Small intestine (tissue), 16 donors: ENCODE measurements at places on chromosomes 13 and 19. TPM values are rescaled to one million over a fixed set of nuclear protein-coding genes. Genes with fewer than 3 reads are reported as not detected.

- H3K4me1 ChIP-seq, result peaks cover 13% of the 10 kb centered on the region
- H3K4me3 ChIP-seq, result peak overlapping the region; percentile 2
- no peaks in the 10 kb centered on the region for H3K36me3 ChIP-seq
- no peaks in the 10 kb centered on the region for H3K27me3 ChIP-seq
- H3K27ac ChIP-seq, result peak overlapping the region; percentile 50
Measured at GRCh38 chr13:46615888-46616531, 63.0 kb downstream of the LRCH1 start.

GRCh38 chr13:51524829-51525566, 59.3 kb upstream of the WDFY2 start:
- H3K4me1 ChIP-seq, result no peaks in the 10 kb centered on the region
- H3K36me3 ChIP-seq, result no peaks in the 10 kb centered on the region
- H3K27me3 ChIP-seq, result no peaks in the 10 kb centered on the region
- H3K4me3 ChIP-seq, result no peak overlapping the region
- H3K27ac ChIP-seq, result no peak overlapping the region

DNA sequence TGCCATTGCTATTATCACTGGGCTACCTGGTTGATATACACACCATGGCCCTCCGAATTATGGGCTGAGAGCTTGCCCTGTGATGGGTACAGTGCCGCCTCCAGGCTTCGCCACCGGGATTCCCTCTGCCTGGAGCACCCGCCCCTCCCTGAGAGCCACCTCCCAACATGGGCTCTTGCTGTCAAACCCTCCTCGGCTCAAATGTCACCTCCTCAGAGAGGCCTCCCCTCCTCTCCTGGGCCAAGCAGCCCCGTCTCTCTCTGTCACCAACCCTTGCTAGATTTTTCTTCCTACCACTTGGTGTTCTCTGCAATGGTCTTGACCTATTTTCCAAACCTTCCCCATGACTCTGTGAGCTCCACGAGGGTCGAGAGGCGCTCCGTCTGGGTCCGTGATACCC, 12.2 kb upstream of the TLE2 start:
- H3K27ac ChIP-seq, result no peak overlapping the region
- H3K4me3 ChIP-seq, result peak overlapping the region; percentile 15
- no peaks in the 10 kb centered on the region for H3K36me3 ChIP-seq
- no peak for DNase-seq
- no peaks in the 10 kb centered on the region for H3K27me3 ChIP-seq

The SSC5D gene
- 0.54 TPM for polyA plus RNA-seq

The TPGS1 gene
- 27.3 TPM for polyA plus RNA-seq

DNA sequence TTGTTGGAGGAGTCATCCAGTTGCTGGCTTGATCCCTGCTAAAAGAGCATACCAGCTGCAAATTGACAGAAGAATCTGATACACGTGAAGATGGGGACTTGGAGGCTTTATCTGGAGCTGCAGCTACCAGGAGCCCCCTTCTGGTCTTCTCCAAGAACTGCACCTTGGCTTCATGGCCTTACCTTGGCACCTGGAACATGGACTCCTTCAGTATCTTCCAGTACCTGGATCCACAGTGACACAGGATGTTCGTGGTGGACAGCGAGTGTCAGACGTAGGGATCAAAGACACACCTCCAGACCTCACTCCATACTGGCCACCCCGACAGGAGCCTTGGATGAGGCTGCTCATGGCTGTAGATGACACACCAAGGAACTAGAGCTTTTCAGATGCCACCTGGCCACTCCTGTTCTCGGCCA, 9.9 kb upstream of the ACSBG2 start:
- H3K27ac ChIP-seq, result no peak overlapping the region
- no peak overlapping the region for H3K4me3 ChIP-seq
- H3K4me1 ChIP-seq, result no peaks in the 10 kb centered on the region
- H3K36me3 ChIP-seq, result no peaks in the 10 kb centered on the region

GRCh38 chr13:40167327-40167726, 499.1 kb downstream of the FOXO1 start:
- no peak overlapping the region for H3K27ac ChIP-seq
- no peak for DNase-seq
- no peaks in the 10 kb centered on the region for H3K27me3 ChIP-seq
- no peaks in the 10 kb centered on the region for H3K4me1 ChIP-seq

DNA sequence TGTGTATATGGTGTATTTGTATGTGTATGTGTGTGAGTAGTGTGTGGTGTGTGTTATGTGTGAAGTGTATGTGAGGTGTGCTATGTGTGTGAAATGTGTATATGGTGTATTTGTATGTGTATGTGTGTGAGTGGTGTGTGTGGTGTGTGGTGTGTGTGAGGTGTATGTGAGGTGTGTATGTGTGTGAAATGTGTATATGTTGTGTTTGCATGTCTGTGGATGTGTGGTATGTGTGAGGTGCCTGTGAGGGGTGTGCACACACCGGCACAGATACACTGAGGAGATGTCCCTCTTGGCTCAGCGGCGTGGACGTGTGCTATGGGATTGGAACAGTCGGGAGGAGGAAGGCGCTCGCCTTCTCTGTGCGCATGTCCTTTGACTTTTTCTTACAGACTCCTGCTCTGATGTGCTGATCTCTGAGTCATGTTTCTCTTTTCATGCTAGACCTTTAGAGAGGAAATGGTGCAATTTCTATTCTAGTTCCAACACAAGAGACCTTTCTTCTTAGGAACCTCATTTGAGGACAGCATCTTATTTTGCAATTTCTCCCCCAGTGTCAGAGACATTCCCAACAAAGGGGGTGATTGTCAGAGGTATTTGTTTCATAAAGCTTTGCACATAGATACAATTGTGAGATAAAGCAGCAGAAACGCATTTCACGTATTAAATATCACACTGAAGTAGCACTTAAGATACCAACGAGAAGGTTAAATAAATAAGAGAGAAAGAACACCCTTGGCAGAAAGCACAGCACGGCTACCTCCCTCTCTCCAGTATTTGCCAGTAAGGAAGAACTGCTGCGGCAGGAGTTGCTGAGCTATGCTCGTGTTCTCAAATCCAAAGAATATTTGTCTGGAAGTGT, 11.3 kb upstream of the TNFRSF19 start:
- H3K27ac ChIP-seq, result no peak overlapping the region
- no peaks in the 10 kb centered on the region for H3K27me3 ChIP-seq
- H3K4me1 ChIP-seq, result no peaks in the 10 kb centered on the region
- DNase-seq, result no peak
- no peak overlapping the region for H3K4me3 ChIP-seq
- no peaks in the 10 kb centered on the region for H3K36me3 ChIP-seq

GRCh38 chr19:17889609-17890214, 18.0 kb downstream of the SLC5A5 start:
- H3K36me3 ChIP-seq, result no peaks in the 10 kb centered on the region
- H3K4me1 ChIP-seq, result no peaks in the 10 kb centered on the region
- no peak for DNase-seq
- H3K27me3 ChIP-seq, result no peaks in the 10 kb centered on the region

The GPR180 gene
- polyA plus RNA-seq, result 1.7 TPM

- no peaks in the 10 kb centered on the region for H3K4me1 ChIP-seq
- no peak overlapping the region for H3K27ac ChIP-seq
- no peak overlapping the region for H3K4me3 ChIP-seq
- DNase-seq, result no peak
- H3K36me3 ChIP-seq, result no peaks in the 10 kb centered on the region
Measured at GRCh38 chr13:109646423-109646822, 140.0 kb downstream of the IRS2 start.
